ENCODE measurements at places on chromosomes 1 and 21. TPM values are rescaled to one million over a fixed set of nuclear protein-coding genes. Genes with fewer than 3 reads are reported as not detected.

VCAM1 gene
- total RNA-seq, result 0.51 TPM

RXRG gene
- total RNA-seq, result not detected

DNASE2B gene
- total RNA-seq, result not detected

RAVER2 gene
- total RNA-seq, result 9.2 TPM

KCNQ4 gene
- 1.2 TPM for total RNA-seq

C1orf21 gene
- total RNA-seq, result 12.9 TPM

TTC22 gene
- 10.1 TPM for total RNA-seq

ZBTB8A gene
- total RNA-seq, result 0.06 TPM

RSPH1 gene
- not detected for total RNA-seq

NBPF10 gene
- total RNA-seq, result 1.5 TPM

TAS1R1 gene
- not detected for total RNA-seq

S100A3 gene
- total RNA-seq, result not detected

TMED5 gene
- total RNA-seq, result 48.2 TPM

HEYL gene
- not detected for total RNA-seq

BEND5 gene
- 12.4 TPM for total RNA-seq

LCE6A gene
- not detected for total RNA-seq

RBP7 gene
- not detected for total RNA-seq

IL19 gene
- total RNA-seq, result not detected

RGS13 gene
- 0.08 TPM for total RNA-seq

PBX1 gene
- 0.11 TPM for total RNA-seq

GPR3 gene
- total RNA-seq, result 0.42 TPM

DUSP23 gene
- total RNA-seq, result 20.1 TPM

OR6K3 gene
- not detected for total RNA-seq

FAM72C gene
- total RNA-seq, result 9.1 TPM

NGF gene
- not detected for total RNA-seq

LZIC gene
- total RNA-seq, result 27.7 TPM

HRNR gene
- total RNA-seq, result not detected

GLIS1 gene
- total RNA-seq, result not detected

DDX59 gene
- 33.9 TPM for total RNA-seq

Data from activated naive CD8-positive, alpha-beta T cell treated with anti-CD3 and anti-CD28 coated beads, Interleukin-2, amount 10 ng/mL, durations not matched to agents 7 days and 5 days (primary cell).